ENCODE measurements at places on chromosomes 3 and 15.

GRCh38 chr3:45034612-45035252 lies 8.6 kb downstream of the CLEC3B start:
- DNase-seq, result no peak

DNA sequence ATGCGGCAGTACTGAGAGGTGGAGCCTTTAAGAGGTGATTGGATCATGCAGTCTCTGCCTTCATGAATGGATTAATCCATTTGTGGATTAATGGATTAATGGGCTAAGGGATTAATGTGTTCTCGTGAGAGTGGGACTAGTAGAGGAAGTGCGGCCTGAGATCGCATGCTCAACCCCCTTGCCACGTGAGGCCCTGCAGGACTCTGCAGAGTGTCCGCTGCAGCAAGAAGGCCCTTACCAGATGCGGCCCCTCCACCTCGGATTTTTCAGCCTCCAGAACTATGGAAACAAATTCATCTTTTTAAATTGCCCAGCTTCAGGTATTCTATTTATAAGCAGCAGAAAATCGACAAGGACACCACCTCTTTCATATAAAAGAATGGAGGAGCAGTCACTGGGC lies 148.8 kb downstream of the TPRA1 start:
- DNase-seq, result no peak

DNA sequence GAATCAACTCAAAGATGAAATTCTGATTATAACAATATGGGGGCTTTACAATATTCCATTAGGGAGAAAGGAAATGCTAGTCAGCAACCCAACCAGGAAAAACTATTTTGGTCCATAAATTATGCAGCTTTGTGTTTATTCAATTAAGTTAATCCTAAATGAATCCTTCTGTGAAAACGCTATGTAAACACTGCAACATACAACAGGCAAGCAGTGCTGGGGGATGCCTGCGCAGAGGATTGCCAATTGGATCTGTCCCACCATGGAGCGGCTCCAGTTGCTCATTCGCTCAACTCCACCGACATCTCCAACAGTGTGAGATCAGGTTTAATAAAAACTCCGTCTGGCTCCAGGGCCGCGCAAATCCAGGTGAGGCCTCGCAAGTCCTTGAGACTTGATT lies 290.5 kb upstream of the VEPH1 start:
- no peak for DNase-seq

DNA sequence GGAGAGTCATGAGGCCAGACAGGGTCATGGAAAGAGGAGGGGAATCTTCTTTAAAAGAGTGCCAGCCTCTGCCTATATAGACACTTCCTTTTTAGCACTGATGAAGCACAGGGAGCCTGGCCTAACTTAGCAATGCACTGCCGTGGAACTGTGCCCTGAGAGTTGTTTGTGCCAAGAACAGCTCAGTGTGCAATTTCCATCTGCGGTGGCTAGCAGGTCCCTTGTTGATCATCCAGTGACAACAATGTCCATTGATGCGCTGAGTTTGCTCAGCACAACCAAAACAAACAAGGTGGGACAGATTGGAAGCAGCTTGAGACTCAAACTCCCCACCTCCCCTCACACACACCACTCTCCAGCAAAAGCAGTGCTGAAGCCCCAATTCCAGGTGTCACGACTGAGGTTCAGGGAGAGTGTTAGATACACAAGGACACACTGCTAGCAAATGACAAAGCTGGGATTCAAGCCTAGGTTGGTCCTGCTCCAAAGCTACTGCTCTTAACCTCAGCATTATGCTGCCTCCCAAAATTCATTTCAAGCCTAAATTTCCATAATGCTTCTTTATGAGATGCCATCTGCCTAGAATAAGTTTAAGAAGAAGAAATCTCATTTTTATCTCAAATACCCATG lies 316.6 kb upstream of the UBE2E2 start:
- no peak for DNase-seq

DNA sequence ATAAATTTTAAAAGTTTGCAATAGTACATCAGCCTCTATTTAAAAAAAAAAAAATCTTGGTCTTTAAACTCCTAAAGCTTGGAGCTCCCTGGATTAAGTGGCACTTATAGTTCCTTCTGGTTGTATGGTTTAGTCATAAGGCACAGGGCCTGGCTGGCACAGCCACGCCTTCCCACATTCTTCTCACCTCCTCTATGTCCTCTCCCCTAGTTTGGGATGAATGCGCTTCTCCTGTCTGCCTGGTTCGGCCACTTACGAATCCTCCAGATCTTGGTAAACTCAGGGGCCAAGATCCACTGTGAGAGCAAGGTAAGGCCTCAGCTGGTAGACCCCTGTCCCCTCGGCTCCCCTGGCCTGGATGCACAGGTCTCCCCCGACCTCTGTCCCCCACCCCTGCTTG lies 10.0 kb downstream of the ANKDD1A start:
- DNase-seq, result no peak

- DNase-seq, result no peak
Observed at GRCh38 chr3:168047190-168047795, 48.4 kb downstream of the GOLIM4 start.

GRCh38 chr3:78507196-78507984 lies 1260.4 kb downstream of the ROBO1 start:
- no peak for DNase-seq

DNA sequence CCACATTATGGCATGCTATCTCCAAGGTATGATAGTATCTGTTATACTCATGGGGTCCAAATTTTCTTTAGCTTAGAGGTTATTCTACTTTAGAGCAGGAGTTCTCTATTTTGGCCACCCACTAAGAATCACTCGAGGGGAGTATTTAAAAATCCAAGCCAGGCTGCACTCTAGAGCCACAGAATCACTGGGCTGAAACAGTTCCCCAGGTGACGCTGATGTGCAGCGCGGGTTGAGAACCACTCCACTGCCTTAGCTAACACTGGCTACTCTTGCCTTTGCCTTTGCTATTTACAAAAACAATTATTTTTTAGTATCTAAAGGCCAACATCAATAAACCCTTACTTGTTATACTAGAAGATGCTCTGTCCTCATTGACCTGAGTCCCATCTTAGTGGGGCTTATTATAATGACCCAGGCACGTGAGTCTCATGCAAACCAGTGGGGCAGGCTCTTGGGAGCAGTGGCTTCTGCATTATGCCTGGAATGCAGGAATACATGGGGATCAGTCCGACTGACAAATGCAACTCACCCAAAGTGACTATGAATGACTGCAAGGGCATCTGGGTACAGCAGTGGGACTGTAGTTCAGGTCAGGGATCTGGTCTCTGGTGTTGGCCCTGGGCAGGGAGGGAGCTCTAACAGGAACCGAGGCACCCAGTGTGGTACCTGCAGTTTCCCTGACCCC lies 21.7 kb upstream of the CGNL1 start:
- no peak for DNase-seq

Data from CD4-positive, alpha-beta T cell treated with Interleukin-1 beta for 1 hour (primary cell).